ENCODE measurements at places on chromosomes 2 and 18.

- no peak for DNase-seq
Observed at GRCh38 chr2:241363426-241363825, 7.3 kb downstream of the FARP2 start.

- DNase-seq = no peak
Observed at GRCh38 chr2:140876015-140876414, 1254.8 kb downstream of the LRP1B start.

- DNase-seq = no peak
Observed at GRCh38 chr2:108909275-108909823, 79.7 kb downstream of the EDAR start.

- peak; percentile 81 for DNase-seq
Observed at GRCh38 chr2:177328056-177328455, 63.5 kb upstream of the NFE2L2 start.

DNA sequence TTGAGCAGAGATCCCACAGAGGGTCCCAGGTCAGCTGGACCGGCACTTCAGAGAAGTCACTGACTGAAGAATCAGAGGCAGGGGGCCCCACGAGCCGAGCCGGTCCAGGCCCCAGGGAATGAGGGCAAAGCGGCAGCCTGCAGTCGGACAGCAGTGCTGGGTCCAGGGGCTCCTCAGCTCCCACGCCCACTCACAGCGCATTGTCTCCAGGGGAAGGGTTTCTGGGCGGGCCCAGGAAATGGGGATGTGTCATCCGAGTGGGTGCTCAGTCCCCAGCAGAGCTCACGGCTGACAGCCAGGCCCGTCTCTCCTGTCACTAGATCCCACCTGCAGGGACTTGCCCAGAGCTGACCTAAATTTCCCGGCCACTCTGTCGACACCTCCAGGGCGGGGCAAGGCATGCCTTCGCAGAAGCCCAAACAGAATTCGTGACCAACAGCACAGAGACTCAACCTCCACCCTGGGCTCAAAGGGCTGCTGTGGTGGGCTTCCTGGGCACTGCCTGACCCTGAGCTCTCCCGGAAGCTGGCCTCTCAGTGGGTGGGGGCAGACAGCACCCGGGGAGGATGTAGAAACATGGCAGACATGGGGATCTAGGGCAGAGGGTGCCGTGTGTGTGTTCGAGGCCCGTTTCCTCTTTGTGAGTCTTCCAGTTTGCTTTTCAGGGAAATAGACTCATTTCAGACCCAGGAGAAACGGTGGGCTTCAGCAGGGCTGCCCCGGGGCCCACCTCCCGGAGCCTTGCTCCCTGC is 42.1 kb upstream of the TAF1B start:
- DNase-seq = no peak

DNA sequence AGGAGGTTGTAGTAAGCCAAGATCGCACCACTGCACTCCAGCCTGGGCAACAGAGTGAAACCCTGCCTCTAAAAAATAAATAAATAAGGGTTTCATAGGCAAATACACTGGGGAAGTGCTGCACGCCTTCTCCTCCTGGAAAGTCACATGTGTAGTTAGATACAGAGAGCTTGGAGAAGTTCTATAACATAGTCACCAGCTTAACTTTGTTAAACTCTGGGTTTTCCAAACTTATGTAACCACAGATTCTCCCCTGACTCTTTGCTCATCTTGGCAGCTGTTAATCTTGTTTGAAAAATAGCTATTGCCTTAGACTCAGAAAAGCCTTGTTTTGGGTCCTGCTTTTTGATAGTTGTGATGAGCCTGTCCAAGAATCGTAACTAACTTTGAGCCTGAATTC is 25.2 kb downstream of the KIAA2012 start:
- no peak for DNase-seq

GRCh38 chr18:30134020-30134419 is 908.5 kb downstream of the DSC3 start:
- no peak for DNase-seq

- DNase-seq = no peak
Observed at GRCh38 chr2:202508686-202509085, 126.1 kb upstream of the FAM117B start.

GRCh38 chr18:965921-966758 is 61.5 kb downstream of the ADCYAP1 start:
- peak; percentile 33 for DNase-seq

DNA sequence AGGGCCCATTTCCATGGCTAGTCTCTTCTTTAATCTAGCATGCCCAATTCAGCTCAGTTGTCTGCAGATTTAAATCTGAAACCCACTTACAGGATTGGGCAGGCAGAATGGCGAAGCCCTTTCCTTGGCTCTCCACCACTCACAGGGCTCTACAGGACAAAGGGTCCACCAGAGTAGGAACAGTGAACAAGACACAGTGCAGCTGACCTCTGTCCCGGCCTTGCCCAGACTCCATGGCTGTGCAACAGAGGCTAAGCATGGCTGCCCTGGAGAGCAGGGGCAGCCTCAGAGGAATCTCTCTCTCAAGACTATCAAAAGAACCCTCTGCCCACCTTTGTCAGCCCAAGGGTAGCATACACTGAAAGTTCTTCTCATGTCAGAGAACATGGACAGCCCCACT is 9.7 kb upstream of the ATP6V1B1 start:
- no peak for DNase-seq

DNA sequence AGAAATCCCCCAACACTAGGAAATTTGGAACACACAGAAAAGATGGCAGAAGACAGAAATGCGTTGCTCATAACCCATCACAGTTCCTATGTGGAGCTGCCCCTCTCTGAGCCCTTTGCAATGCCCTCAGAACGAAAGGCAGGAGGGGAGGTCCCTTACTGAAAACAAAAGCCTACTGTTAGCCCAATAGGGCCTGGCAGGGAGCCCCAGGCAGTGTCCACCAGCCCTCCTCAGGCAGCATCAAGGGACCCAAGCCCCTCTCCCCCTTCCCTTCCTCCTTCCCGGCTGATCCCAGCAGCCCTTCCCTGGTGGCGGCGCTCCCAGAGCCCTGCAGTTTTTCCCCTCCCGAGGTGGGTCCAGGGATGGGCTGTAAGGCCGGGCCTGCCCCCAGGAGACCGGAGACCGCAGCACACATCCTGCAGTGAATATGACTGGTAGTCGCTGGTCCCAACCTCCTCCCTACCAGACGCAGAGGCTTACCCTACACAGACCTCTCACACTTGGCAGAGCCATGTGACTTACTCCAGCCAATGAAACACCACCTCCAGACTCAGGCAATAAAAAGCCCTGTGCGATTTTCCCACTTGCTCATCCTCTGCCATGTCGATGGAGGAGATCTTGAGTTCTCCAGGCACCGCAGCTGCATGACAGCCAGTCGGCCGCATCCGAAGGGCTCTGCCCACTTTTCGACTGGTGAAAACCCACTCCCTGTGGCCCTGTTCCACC is 19.4 kb upstream of the DUSP2 start:
- no peak for DNase-seq

Measured in hematopoietic multipotent progenitor cell treated with erythropoietin and hydrocortisone succinate and interleukin-3 and kit ligand, for 6 days (in vitro differentiated cells).